GM20000 (cell line): ENCODE measurements at places on chromosomes 16 and 17.

GRCh38 chr17:13642188-13642587 lies 40.5 kb upstream of the HS3ST3A1 start:
- no peak for DNase-seq

DNA sequence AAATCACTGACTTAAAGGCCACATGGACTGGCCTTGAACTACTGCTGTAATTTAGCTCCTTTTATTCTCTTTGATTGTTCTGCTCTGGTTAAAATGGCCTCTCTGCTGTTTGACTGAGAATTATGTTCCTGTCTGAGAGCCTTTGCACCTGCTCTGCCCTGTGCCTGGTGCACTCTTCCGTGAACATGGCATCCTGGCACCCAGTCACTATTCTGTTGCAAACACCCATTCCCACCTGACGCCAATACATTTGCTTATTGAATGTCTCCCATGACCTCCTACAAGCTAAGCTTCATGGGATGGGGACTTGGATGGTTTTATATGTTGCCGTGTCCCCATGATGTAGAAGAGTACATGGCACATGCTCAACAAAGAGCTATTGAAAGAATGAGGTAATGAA lies 20.1 kb downstream of the HSD17B2 start:
- DNase-seq, result no peak

DNA sequence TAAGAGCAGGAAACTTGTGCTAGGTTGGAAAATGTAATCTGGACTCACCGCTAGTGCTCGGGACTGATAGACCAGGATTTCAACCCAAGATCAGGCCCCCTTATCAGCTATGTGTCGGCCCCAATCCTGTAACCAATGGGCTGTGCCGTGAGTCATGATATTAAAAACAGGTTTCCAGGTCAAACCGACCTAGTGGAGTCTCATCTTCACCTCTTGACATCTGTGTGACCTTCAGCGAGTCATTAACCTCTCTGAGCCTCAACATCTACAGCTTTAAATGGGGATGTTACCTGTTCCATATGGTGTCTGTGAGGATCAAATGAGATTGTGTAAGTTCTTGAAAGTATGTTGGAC lies 512 bp downstream of the PMM2 start:
- DNase-seq, result no peak

- no peak for DNase-seq
Observed at GRCh38 chr17:33209671-33210070, 83.4 kb downstream of the ASIC2 start.
